ENCODE measurements at places on chromosomes 7 and 10. TPM values are rescaled to one million over a fixed set of nuclear protein-coding genes. Genes with fewer than 3 reads are reported as not detected.
A peak's percentile ranks its signal among the peaks of the same experiment; 100 is the strongest.

DNA sequence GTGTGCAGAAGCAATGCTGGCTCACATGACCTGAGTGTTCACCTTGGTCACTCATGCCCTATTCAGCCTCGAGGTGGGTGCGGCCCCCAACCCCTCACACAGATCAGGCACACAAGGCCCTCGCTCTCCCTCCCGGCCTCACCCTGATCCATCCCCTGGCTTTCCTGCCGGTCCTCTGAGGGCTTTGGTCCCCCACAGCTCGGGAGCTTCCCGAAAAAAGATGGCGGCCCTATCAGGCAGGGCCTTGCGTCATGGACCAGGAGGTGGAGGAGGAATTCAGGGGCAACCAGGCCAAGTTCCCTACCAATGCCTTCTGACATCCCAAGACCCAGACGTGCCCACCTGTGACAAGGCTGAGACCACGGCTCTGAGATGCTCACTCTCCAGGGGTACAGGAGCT lies 43.7 kb upstream of the DNAAF5 start:
- no peak overlapping the region for H3K27ac ChIP-seq
- no peaks in the 10 kb centered on the region for H3K27me3 ChIP-seq
- no peak overlapping the region for H3K4me3 ChIP-seq

SFTPA1 gene
- 0.22 TPM for total RNA-seq

- H3K36me3 ChIP-seq = no peaks in the 10 kb centered on the region
- DNase-seq = no peak
- no peak overlapping the region for H3K4me3 ChIP-seq
Observed at GRCh38 chr10:36171556-36171952, 529.5 kb upstream of the FZD8 start.

DNA sequence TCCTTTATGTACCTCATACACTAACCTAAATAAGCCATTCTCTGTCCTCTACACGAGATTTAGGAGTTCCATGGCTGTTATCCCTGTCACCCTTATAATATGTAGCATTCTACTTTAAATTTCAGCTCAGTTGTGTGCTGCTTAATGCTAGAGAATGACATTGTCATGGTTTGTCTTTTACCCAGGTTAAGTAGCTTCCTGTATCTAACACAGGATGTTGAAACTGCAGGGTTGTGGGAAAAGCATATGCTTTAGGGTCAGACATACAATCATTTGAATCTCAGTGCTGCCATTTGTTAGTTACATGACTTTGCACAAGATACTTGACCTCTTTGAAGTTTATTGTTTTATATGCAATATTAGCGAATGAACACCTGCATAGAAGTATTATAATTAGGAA lies 235.1 kb upstream of the CACNA2D1 start:
- no peak overlapping the region for H3K4me3 ChIP-seq
- H3K36me3 ChIP-seq = no peaks in the 10 kb centered on the region
- H3K27me3 ChIP-seq = no peaks in the 10 kb centered on the region
- no peaks in the 10 kb centered on the region for H3K4me1 ChIP-seq
- no peak overlapping the region for H3K27ac ChIP-seq

GRCh38 chr7:151056283-151056665 lies 1.4 kb downstream of the CDK5 start:
- no peak overlapping the region for H3K27ac ChIP-seq
- peaks cover 25% of the 10 kb centered on the region for H3K4me1 ChIP-seq
- H3K27me3 ChIP-seq = peaks cover 8% of the 10 kb centered on the region

ITGA8 gene
- total RNA-seq = 0.36 TPM

DNA sequence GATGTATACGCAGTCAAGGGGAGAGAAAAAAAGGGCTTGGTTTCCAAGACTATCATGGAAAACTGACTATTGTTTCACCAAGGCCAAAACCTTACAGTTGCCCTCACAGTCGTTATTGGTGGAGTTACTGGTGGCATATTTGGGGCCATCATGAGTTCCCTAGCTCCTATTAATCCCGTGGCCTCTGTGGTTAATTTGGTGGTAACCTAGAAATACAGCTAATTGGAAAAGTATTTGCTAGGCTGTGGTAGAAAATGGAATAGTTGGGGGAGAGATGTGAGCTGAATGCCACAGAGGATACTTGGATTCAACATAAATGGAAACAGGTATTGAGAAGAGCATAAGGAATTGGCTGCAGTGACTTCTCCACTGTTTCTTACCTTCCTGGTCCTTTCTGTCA lies 450.7 kb downstream of the KCNMA1 start:
- H3K4me1 ChIP-seq = peaks cover 46% of the 10 kb centered on the region
- no peaks in the 10 kb centered on the region for H3K36me3 ChIP-seq
- H3K27ac ChIP-seq = no peak overlapping the region
- peaks cover 17% of the 10 kb centered on the region for H3K27me3 ChIP-seq
- no peak for DNase-seq

- H3K27me3 ChIP-seq = peaks cover 43% of the 10 kb centered on the region
- no peaks in the 10 kb centered on the region for H3K4me1 ChIP-seq
Observed at GRCh38 chr10:42926843-42927242, 144.2 kb downstream of the BMS1 start.

GRCh38 chr7:147013825-147014224 lies 897.2 kb downstream of the CNTNAP2 start:
- no peak overlapping the region for H3K4me3 ChIP-seq
- H3K4me1 ChIP-seq = peaks cover 8% of the 10 kb centered on the region
- no peak for DNase-seq
- H3K27me3 ChIP-seq = no peaks in the 10 kb centered on the region
- no peak overlapping the region for H3K27ac ChIP-seq

DNA sequence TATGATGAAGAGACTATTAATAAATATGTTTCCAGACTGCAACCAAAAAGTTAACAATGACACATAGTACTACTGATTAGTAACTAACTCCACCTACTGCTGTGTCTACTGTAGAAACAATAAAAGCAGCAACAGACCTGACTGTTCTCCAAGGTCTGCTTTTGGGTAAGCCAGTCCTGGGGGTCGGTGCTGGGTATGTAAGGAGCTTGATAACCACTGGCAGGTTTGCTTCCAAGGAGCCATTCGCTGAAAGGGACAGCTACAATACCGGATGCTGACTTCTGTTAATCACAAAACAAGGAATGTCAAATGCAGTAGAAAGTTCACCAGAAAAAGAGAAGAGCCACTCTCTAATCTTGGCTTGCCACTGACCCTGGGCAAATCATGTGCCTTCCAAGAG lies 17.7 kb downstream of the NCOA4 start:
- peaks cover 29% of the 10 kb centered on the region for H3K36me3 ChIP-seq
- H3K27ac ChIP-seq = no peak overlapping the region
- peaks cover 1% of the 10 kb centered on the region for H3K4me1 ChIP-seq
- no peak for DNase-seq
- no peaks in the 10 kb centered on the region for H3K27me3 ChIP-seq

- no peaks in the 10 kb centered on the region for H3K4me1 ChIP-seq
- H3K36me3 ChIP-seq = no peaks in the 10 kb centered on the region
- peaks cover 3% of the 10 kb centered on the region for H3K27me3 ChIP-seq
Observed at GRCh38 chr10:126663880-126664279, 6.6 kb downstream of the C10orf90 start.

SPRN gene
- 0.12 TPM for total RNA-seq

PRTFDC1 gene
- total RNA-seq = 35.4 TPM

CDNF gene
- total RNA-seq = 2.3 TPM

DNA sequence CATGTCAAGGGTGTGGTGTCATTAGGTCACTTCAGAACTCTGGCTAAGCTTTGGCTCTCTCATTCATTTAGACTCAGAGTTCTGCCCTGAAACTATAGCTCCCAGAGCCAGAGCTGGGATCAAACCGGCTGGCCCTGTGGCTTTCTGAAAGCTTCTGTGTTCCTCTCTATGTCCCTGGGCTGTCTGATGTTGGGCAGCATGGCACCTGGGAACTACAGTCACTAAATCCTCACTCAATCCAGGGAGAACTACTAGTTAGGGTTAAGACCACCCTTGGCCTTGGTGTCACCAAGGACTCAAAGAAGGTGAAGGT lies 13.2 kb downstream of the ATG9B start:
- no peak for DNase-seq
- H3K36me3 ChIP-seq = no peaks in the 10 kb centered on the region
- peaks cover 3% of the 10 kb centered on the region for H3K4me1 ChIP-seq
- no peak overlapping the region for H3K4me3 ChIP-seq
- H3K27me3 ChIP-seq = peaks cover 60% of the 10 kb centered on the region

DNA sequence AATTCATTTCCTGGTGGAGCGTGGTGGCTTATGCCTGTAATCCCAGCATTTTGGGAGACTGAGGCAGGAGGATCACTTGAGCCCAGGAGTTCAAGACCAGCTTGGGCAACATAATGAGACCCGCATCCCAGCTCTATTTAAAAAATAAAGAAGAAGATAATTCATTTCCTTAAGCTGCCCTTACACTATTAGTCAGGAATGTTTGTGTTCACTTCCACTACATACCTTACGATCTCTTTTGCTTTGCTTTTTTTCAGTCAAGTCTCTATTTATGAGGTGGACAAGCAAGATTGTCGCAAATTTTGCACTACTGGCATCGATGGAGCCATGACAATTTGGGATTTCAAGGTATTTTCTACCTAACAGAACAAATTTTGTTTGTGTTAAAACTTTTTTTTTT lies 11.2 kb upstream of the ARPC1B start:
- H3K4me1 ChIP-seq = no peaks in the 10 kb centered on the region
- H3K27ac ChIP-seq = no peak overlapping the region
- H3K4me3 ChIP-seq = no peak overlapping the region
- H3K36me3 ChIP-seq = peaks cover 23% of the 10 kb centered on the region
- DNase-seq = no peak

PPP1R3A gene
- total RNA-seq = not detected

GRCh38 chr10:93440591-93441091 lies 41.5 kb downstream of the MYOF start:
- H3K27me3 ChIP-seq = no peaks in the 10 kb centered on the region
- peaks cover 72% of the 10 kb centered on the region for H3K4me1 ChIP-seq
- H3K36me3 ChIP-seq = peaks cover 3% of the 10 kb centered on the region
- peak overlapping the region; percentile 31 for H3K27ac ChIP-seq
- no peak for DNase-seq

ATXN7L1 gene
- total RNA-seq = 18.3 TPM

STEAP4 gene
- total RNA-seq = not detected

All from progenitor cell of endocrine pancreas (in vitro differentiated cells).